ENCODE measurements at places on chromosomes 2 and 18.

GRCh38 chr2:59806486-59806885, 747.0 kb downstream of the BCL11A start:
- no peak for DNase-seq

GRCh38 chr2:81600088-81600487, 1295.5 kb upstream of the LRRTM1 start:
- no peak for DNase-seq

GRCh38 chr2:52882974-52883373, 884.6 kb upstream of the CHAC2 start:
- DNase-seq = no peak

DNA sequence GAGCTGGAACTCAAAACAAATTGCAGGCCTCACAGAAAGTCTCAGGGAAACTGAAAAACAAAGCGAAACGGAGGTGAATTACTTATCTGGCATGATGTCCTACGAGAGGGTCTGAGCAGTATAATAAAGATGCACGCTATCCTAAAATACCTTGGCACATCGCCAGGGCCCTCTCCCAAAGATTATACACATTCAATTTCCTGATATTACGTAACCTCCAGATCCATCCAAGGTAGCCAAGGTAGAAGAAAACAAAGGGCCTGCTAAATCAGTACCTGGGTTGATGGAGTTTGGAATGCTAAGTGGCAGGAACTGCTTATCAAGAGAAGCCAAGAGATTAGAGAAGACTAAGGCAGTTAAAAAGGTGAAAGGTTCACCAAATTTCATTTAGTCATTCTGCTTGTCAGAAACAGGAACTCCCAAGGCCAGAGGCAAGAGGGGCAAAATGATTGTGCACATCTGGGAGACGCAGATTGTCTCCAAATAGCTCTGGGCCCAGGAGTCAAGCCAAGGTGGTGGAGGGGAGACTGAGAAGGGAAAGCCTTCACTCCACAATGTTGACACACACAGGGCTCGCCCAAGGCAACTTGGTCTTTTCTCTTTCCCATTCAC, 236.8 kb upstream of the ATP5MC3 start:
- no peak for DNase-seq

DNA sequence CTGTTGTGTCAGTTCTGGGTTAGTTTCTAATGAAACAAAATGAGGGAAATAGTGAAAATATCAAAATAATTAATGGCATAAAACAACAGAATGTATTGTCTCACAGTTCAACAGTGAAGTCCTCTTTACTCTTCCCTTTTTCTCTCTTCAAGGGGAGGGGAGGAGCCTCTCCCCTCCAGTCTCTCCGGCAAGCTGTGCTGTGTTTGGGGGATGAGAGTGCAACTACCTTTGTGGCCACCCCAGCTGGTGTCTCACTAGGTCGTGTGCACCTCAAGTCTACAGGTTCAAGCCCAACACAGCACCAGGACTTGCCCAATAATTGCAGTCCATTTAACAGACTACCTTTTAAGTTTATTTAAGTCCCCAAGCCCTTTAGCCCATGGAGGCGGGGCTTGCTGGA, 271.7 kb upstream of the DOK6 start:
- no peak for DNase-seq

GRCh38 chr2:191851158-191851557, 4.3 kb upstream of the CAVIN2 start:
- DNase-seq = no peak

DNA sequence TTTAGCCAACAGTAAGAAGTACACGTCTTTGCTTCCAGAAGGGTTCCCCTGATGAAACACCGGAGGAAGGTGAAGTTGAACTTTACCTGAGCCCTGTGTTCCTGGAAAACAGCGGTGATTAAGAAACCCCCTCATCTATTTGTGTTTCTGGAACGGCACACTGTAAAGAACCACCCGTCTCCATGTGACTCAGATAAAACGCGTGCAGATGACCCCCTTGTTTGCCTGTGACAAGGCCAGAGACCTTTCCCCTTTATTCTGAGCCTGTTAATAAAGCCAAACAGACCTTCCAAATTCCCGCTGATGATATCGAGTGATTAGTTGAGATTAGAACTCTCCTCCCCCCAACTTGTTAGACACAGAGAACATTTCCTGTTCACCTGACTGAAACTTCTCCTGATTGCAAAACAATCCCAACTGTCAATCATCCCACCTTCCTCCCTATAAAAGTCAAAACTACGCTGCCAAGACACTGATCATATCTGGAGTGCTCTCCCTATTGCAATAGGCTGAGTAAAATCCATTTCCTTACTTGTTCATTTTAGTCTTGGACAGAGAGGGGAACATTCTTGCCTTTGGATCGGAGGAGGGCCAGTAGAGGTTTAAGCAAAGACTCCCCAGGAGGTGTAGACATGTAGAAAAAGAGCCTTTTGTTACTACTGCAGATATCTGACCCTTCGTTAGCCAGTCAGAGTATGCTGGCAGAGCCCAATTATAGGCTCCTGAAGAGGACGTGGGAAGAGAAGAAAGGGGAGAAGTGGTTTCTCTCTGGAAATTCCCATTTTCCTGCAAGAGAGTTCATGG, 914 bp upstream of the IWS1 start:
- DNase-seq = peak; percentile 18

GRCh38 chr2:140658760-140659692, 1471.8 kb downstream of the LRP1B start:
- no peak for DNase-seq

- DNase-seq = no peak
These were observed 20.2 kb upstream of the PRKCE start for GRCh38 chr2:45631319-45631718.

- no peak for DNase-seq
These were observed 144.8 kb downstream of the LDLRAD4 start for GRCh38 chr18:13363359-13363758.

GRCh38 chr2:143965493-143966164, 554.3 kb downstream of the ZEB2 start:
- DNase-seq = no peak

- DNase-seq = peak; percentile 75
These were observed 412.9 kb downstream of the TMEM182 start for GRCh38 chr2:103174711-103175110.

DNA sequence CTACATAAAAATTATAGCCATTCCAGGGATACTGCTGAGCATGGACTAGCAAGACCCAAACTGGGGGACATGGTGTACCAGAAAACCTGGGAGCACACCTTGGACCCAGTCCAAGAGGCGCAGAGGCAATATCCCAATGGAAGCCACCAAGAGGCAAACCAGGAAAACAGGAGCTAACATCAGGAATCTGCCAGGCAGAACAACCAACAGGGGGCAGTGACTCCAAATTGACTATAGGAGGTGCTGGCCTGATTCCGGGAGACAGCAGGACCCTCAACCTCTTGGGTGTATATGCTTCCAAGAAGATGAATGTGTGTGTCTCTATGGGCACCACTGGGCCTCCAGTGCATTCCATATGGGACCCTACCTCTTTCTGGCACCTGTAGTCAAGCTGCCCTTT, 172.7 kb upstream of the ARL4C start:
- DNase-seq = no peak

DNA sequence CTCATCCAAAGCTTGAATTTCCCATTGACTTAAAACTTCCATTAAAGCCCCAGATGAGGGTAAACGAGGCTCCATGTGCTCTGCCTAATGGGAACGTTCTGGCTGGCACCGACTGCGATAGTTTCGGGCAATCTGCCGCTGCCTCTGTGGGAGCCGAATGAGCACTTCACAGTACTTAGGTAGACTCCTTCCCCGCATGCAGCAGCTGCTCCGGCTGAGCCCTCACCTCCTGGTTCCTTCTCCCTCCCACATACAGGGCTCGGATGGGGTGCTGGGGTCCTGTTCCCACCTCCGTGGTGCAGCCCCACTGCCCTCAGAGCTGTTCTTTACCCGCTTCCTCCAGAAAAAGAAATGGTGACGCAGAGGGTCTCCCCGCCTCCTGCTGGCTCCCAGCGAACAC, 476.5 kb upstream of the SALL3 start:
- DNase-seq = no peak

GRCh38 chr2:196459539-196459938, 180.0 kb upstream of the CCDC150 start:
- DNase-seq = peak; percentile 83

- no peak for DNase-seq
These were observed 1.1 kb upstream of the DPP4 start for GRCh38 chr2:162074928-162075688.

GRCh38 chr2:11995456-11995855, 249.0 kb downstream of the LPIN1 start:
- no peak for DNase-seq

- DNase-seq = peak; percentile 90
These were observed 49.3 kb downstream of the NRP2 start for GRCh38 chr2:205731583-205731981.

GRCh38 chr18:61448316-61448715, 115.1 kb downstream of the CDH20 start:
- no peak for DNase-seq

GRCh38 chr2:159713631-159714246, 1.4 kb downstream of the MARCHF7 start:
- no peak for DNase-seq

DNA sequence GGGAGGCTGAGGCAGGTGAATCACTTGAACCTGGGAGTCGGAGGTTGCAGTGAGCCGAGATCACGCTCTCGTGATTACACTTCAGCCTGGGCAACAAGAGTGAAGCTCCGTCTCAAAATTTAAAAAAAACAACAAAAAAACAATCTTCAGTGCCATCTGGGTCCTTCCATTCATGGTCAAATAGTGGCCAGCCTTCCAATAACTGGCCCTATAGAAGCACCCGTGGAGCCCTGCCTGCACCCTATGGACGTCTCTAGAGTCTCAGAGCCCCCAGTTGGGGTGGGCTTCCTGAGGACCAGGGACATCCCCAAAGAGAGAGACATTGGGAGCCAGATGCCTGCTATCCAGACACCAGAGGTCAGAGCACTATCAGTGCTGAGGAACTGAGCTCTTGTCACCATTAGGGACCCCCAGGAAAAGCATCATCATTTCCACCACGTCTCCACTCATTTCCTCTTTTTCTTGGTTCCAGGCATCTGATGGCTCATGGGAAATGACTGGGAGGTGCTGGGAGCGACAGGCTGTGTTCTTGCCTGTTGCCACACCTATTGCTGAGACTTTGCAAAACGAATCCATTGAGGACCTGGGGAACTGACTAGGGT, 9.4 kb downstream of the NEU2 start:
- DNase-seq = no peak

DNA sequence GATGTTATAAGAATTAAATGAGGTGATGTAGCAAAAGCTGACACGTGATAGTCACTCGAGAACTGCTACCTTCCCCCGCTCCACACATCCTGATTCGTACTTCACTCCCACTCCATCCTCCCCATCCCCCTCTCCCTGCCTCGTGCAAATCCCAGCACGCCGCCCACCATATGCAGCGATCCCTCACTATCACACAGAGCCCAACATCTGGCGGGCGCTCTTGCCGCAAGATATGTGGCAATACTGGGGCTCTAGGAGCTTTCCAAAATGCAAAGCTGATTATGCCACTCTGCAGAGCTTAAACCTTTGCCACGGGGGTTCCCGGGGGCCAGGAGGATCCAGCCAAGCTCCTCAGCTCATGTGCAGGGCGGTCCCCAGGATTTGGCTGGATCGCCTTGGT, 37.4 kb downstream of the DNMT3A start:
- DNase-seq = no peak

- no peak for DNase-seq
These were observed 92.8 kb upstream of the TAF1B start for GRCh38 chr2:9750224-9751215.

DNA sequence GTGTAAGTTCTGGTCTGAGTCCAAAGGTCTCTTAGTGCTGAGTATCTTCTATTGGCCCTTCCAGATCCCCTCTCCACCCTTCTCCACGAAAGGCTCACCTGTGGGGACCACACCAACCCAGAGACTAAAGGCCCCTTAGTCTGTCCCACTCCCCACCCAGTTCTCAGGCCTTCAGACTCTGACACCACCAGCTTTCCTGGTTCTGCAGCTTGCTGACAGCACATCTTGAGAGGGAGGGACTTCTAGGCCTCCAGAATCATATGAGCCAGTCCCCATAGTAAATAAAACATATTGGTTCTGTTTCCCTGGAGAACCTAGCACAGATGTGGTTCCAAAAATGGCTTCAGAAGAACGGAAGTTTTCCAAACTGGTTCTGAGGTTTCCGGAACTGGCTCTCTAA, 38.5 kb upstream of the KLF11 start:
- no peak for DNase-seq

GRCh38 chr2:204335451-204336058, 209.7 kb upstream of the PARD3B start:
- no peak for DNase-seq

GRCh38 chr2:129877795-129878775, 101.4 kb upstream of the RAB6C start:
- DNase-seq = no peak

- DNase-seq = no peak
These were observed 1407.1 kb upstream of the ACVR2A start for GRCh38 chr2:146437712-146438111.

- peak; percentile 95 for DNase-seq
These were observed 85.3 kb downstream of the SPP2 start for GRCh38 chr2:234135750-234136221.

GRCh38 chr2:45897842-45898241, 246.4 kb downstream of the PRKCE start:
- DNase-seq = no peak

DNA sequence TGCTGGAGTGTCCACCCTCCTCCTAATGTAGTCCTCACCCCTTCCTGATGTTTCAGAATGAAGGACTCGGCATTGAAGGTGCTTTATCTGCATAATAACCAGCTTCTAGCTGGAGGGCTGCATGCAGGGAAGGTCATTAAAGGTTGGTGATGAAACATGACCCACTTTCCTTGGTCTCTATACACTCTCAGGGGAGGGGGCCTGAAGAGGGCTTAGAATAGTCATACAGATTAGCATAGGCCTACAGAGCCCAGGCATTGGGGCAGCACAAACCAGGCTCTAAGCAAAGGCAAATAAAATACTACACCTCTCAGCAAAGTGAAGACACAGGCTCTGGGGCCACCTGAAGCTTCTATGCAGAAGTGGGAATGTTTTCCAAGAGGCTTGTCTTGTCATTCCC, 1.8 kb downstream of the IL36RN start:
- DNase-seq = no peak

Measured in Daoy (cell line).